ENCODE measurements at places on chromosomes 5 and 9.

GRCh38 chr5:1799110-1799601 is 481 bp downstream of the MRPL36 start:
- DNase-seq = peak; percentile 31

- no peak for DNase-seq
Observed at GRCh38 chr9:97592126-97592525, 41.0 kb downstream of the TSTD2 start.

GRCh38 chr9:99561509-99561917 is 260.2 kb upstream of the NR4A3 start:
- DNase-seq = no peak

DNA sequence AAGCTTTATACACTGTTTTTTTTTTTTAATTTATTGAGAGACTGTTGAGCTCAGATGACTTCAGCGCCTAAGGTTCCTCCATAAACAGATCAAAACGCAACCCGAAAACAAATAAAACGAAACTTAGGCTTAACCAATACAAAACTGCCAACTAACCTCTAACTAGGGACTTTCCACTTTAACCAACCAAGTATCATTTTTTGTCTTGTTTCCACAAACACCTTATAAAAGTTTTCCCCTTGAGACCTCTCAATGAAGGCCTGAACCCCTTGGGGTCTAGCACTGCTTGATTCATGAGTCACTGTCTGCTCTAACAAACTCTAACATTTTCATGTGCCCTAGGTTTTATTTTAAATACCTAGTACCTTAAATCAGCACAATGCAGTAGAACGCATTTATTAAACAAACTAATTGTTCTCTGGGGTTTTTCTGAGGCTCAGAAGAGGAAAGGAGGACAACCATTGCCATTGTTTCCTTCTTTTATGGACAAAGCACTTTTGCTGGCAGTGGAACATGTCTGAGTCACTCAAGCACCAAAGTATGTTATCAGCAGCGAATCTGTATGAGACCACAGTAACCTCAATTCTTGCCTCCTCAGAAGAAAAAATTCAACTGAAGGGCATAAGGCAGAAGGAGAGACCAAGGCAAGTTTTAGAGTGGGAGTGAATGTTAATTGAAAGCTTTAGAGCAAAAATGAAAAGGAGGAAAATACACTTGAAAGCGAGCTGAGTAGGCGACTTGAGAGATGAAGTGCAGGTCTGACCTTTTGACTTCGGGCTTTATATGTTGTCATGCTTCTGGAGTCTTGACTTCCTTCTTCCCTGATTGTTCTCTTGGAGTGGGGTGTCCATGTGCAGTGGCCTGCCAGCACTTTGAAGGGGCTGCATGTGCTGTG is 97.7 kb upstream of the HCN1 start:
- DNase-seq = no peak

DNA sequence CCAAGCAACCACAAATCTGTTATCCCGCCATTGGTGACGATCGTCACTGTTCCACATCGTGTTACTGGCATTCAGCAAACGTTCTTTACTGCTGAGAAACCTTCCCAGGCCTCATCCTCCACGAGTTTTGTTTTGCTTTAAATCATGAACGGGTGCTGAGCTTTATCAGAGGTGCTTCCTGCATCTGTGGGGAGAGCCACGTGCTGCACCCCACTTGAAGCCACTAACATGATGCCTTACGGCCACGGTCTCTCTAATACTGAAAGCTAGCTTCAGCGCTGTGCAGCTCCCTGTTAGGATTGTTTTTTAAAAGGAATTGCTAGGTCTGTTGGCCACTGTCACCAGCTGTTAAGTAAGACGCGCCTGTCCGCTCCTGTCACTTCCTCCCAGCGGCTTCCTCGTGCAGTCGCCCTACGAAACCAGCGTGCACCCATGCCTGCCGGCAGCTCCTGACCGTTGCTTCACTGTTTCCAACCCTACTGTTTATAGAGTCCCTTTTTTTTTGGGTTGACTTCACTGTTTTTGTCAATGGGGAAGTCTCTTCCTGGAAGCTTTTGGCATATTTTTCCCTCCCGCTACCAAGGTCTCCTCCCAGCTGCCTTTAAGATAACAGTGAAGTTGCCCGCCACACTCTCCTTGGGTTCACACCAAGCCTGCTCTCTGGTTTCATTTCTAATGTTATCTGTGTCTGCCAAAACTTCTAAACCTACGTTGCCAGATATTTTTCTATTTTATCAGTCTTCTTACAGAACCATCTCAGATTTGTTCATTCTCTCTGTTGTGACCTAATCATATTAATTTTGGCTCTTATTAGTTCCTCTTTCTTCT is 20.3 kb downstream of the LPCAT1 start:
- no peak for DNase-seq

DNA sequence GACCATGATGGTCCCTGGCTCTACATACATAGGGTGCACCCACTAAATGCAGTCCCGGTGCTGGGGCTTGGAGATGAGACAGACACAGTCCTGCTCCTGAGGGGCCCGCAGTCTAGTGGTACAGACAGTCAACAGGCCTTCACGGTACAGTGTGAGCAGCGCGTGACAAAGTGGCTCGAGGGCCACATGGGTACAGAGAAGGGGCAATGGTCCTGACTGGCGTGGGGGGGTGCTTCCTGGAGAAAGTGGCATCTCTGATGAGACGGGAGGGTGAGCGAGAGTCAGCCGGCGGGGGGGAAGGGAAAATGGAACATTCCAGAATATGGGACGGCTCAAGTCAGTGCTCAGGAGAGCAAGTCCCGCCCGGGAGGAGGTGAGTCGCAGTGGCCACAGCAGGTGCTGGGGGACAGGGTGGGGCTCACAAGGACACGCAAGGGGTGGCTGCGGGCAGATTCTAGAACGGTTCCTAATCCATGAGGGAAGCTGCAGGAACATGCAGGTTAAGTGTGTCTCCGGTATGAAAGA is 38.0 kb downstream of the WHRN start:
- no peak for DNase-seq

GRCh38 chr9:21996438-21996837 is 1.8 kb downstream of the CDKN2B-AS1 start:
- no peak for DNase-seq

DNA sequence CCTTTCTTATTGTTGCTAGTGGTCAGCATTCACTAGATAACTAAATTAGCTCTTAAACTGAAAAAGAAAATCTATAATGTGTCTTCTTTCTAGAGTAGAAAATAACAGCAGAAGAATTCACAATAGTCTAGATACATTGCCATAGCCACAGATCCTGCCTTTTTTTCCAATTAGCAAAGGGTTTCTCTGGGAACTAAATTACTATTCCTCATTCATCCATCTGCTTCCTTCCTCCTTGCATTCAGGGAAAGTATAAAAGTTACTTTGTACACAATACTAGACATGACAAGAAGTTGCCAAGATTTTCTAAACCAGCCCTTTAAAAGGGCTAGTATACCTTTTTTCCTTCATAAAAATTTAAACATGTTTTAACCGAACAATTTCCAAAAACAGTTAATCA is 21.2 kb upstream of the WDR41 start:
- DNase-seq = no peak

DNA sequence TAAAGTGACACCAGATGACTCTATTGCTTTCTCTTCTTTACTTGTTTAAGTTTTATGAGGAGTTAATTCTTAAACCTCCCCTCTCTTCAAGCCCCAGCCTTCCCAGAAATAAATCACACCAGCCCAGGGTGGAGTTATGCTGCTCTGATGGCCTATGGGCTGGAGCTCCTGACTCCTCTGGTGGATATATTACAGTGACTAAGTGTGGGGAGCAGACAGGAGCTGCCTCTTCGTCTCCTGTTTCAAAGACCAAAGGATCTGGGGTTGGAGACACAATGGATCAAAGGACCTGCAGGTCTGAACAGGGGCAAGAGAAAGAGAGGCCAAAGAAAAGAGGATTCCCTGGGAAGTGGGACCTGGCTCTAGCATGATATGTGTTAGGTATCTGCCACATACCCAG is 312.0 kb upstream of the MSX2 start:
- no peak for DNase-seq

DNA sequence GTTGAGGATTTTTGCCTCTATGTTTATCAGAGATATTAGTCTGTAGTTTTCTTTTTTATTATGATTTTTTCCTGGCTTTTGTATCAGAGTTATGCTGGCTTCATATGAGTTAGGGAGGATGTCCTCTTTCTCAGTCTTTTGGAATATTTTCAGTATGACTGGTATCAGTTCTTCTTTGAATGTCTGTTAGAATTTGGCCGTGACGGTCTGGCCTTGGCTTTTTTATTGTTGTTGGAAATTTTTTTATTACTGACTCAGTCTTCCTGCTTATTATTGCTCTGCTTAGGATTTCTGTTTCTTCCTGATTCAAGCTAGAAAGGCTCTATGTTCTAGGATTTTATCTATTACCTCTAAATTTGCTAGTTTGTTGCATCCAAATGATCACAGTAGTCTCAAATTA is 421.9 kb downstream of the CDH10 start:
- DNase-seq = peak; percentile 50

GRCh38 chr9:128254855-128255759 is 20.7 kb downstream of the GOLGA2 start:
- peak; percentile 81 for DNase-seq

GRCh38 chr9:113154471-113154870 is 3.7 kb downstream of the SLC31A2 start:
- DNase-seq = peak; percentile 50

DNA sequence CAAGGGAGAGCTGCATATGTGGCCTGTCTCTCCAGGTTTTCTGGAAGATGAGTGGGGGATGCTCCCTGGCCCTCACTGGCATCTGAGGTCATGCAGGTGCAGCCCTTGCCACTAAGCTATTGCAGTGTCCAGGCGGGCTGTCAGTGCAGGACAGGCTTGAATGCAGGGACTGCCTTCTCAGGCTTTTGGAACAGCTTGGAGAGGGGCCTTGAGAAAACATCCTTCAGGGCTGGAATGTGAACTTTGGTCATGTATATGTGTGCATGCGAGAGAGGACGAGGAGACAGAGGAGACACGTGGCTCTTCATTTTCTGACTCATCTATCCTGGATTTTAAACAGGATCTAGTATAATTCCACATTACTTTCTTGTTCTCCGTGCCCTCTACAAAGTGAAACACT is 90.3 kb downstream of the MACROH2A1 start:
- DNase-seq = peak; percentile 68

- no peak for DNase-seq
Observed at GRCh38 chr5:52892242-52892878, 96.8 kb upstream of the ITGA2 start.

- no peak for DNase-seq
Observed at GRCh38 chr5:131846536-131846935, 49.7 kb upstream of the FNIP1 start.

GRCh38 chr5:81213070-81213469 is 20.1 kb upstream of the CKMT2 start:
- no peak for DNase-seq

DNA sequence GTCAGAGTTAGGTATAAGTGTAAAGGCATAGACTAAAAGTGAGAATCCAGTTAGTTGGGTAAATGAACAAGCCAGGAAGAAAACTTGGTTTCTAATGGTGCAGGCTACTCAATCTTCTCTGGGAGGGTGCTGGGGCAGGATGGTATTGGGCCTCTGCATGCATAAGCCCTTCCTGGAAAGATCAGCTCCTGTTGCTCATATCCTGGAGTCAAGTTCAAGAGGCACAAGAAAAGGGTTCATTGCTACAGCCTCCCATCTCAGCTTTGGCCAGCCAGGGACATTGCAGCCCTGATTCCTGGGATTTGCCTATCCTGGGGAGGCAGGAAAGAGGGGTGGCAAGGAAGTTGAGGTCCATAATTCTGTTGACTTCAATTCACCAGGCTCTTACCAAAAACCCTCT is 40.7 kb upstream of the ATP6V1G1 start:
- DNase-seq = peak; percentile 27

GRCh38 chr5:102663749-102664530 is 91.2 kb upstream of the PAM start:
- DNase-seq = no peak

DNA sequence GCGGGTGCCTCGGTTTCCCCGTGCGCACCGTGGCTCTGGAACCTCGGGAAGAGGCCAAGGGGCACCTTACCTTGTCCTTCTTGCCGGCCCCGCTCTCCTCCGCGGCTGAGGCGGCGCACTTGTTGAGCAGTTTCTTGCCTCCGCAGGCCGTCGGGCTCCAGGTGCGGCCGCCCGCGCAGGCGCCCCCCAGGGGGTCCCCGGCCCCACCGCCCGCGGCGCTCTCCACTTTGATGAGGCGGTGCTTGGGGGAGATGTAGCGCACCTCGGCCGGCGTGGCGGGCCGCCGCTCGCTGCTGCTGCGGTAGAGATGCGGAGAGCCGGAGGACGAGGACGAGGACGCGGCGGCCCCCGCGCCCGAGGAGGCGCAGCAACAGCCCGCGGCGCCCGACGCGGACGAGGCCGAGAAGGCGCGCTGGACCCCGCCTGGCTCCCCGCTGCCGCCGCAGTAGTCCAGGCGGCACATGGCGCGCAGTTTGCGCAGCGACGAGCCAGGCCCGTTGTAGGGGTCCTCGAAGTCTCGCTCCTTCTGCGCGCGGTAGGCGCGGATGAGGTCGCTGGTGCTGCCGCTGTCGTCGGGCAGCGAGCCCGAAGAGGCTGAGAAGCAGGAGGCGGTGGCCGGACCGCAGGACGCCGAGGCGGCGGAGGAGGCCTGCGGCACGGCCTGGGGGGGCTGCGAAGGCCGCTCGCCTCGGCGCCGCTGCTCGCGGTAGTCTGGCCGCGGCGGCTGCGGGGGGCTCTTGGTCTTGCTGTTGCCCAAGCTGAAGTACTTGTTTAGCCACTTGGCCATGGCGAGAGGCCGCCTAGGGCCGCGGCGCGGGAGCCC is 957 bp downstream of the SHB start:
- peak; percentile 51 for DNase-seq

- DNase-seq = no peak
Observed at GRCh38 chr5:10017786-10018185, 231.9 kb downstream of the ATPSCKMT start.

DNA sequence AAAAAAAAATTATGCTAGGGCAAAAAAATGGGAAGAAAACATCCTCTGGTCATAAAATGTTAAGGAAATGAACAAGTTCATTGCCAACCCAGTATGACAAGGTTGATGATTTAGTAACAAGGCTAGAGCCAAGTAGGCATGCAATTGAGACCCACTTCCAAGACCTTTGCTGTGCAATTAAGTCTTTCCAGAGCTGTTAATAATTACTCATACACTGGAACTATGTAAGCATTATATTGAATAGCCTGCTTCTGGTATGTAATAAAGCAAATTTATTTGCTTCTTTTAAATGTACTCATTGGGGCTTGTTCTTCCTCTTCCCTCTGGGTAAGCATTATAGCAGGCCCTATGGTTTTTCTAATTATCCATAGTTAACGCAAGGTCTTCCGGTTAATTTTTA is 32.5 kb upstream of the SNAPC3 start:
- DNase-seq = no peak

- DNase-seq = no peak
Observed at GRCh38 chr5:80592105-80592504, 22.0 kb upstream of the ANKRD34B start.

- peak; percentile 66 for DNase-seq
Observed at GRCh38 chr5:120817044-120817985, 353.2 kb downstream of the PRR16 start.

- DNase-seq = peak; percentile 64
Observed at GRCh38 chr5:176466245-176466871, 18.2 kb downstream of the FAF2 start.

DNA sequence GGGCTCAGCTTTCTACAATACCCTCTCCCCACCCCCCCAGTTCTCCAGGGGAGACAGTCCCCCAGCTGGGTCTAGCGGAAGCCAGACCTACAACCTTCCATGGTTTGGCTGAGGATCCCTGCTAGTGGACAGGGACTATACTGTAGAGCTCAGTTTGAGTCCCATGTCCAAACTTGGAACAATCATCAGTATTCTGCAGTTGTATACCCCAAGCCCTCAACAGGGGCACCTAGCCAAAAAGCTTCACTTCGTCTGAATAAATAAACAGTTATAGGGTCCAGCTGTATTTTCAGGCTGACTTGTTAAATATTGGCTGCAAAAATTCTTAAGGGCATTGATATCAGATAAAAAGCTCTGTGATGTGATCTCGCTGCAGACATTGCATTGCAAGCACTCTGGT is 15.4 kb upstream of the C9 start:
- no peak for DNase-seq

Data from foreskin fibroblast (primary cell).